ENCODE measurements at places on chromosomes 7 and 10.

DNA sequence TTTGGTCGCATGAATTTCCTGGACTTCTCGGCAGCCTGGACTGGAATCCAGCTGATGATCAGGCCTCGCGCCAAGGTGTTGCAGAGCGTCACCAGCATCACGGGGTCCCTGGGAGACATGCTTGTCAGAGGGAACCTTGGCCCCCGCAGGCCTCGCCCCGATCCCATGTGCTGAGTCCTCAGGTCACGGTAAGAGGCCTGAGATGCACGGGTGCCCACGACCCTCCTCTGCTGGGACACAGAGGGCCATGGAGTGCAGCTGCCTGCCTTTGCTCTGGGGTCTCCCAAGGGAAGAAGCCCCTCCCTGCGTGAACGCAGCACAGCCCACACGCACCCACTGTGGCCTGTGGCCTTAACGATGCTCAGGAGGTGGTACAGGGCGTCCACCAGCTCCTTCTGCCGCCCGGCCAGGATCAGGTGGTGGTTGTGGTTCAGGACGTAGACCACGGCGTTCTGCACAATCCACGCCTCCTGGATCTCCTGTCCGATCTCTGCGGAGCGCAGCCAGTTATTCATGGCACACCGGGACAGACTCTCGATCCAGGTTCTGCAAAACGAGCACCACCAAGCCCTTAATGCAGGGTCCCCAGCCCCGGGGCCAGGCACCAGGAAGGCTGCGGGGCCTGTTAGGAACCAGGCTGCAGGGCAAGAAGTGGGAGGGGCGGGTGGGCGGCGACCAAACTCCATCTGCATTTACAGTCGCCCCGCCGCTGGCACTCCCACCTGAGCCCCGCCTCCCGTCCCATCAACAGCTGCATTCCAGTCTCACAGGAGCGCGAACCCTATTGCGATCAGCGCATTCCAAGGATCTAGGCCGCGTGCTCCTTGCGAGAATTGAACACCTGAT lies 29.4 kb downstream of the CFAP46 start:
- no peak overlapping the region for H3K4me3 ChIP-seq
- H3K4me1 ChIP-seq, result no peaks in the 10 kb centered on the region
- H3K27me3 ChIP-seq, result peaks cover 53% of the 10 kb centered on the region
- DNase-seq, result peak; percentile 34
- no peaks in the 10 kb centered on the region for H3K36me3 ChIP-seq

- H3K4me1 ChIP-seq, result peaks cover 78% of the 10 kb centered on the region
- no peak for DNase-seq
- no peaks in the 10 kb centered on the region for H3K27me3 ChIP-seq
- peak overlapping the region; percentile 42 for H3K27ac ChIP-seq
- H3K36me3 ChIP-seq, result no peaks in the 10 kb centered on the region
These were observed 6.2 kb downstream of the CCDC6 start for GRCh38 chr10:59900048-59900727.

- H3K27ac ChIP-seq, result no peak overlapping the region
- no peaks in the 10 kb centered on the region for H3K4me1 ChIP-seq
- no peaks in the 10 kb centered on the region for H3K27me3 ChIP-seq
- no peak for DNase-seq
These were observed 50.2 kb downstream of the CXCL12 start for GRCh38 chr10:44334621-44335184.

DNA sequence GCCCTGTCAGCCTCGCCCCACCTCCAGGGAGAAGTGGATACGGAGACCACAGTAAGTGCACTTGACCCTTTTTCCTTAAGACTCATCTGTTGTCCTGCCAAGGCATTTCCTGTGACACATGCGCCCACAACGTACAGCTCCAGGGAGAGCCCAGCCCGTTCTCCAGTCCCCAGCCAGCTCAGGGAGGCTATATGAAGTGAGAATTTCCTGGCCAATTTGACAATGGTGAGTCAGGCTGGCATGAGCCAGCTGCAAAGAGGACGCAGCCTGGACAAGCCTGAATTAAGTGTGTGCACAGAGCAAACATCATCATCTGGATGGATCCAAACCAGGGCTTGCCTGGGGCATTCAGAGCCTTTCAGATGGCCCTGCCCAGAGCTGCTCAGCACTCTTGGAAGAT lies 244.8 kb downstream of the KCNMA1 start:
- H3K4me3 ChIP-seq, result no peak overlapping the region
- H3K36me3 ChIP-seq, result no peaks in the 10 kb centered on the region
- peak; percentile 81 for DNase-seq
- peak overlapping the region; percentile 82 for H3K27ac ChIP-seq

- no peaks in the 10 kb centered on the region for H3K36me3 ChIP-seq
- H3K4me1 ChIP-seq, result no peaks in the 10 kb centered on the region
- H3K27me3 ChIP-seq, result no peaks in the 10 kb centered on the region
- peak overlapping the region; percentile 3 for H3K4me3 ChIP-seq
These were observed 240.9 kb upstream of the KAT6B start for GRCh38 chr10:74585231-74586087.

DNA sequence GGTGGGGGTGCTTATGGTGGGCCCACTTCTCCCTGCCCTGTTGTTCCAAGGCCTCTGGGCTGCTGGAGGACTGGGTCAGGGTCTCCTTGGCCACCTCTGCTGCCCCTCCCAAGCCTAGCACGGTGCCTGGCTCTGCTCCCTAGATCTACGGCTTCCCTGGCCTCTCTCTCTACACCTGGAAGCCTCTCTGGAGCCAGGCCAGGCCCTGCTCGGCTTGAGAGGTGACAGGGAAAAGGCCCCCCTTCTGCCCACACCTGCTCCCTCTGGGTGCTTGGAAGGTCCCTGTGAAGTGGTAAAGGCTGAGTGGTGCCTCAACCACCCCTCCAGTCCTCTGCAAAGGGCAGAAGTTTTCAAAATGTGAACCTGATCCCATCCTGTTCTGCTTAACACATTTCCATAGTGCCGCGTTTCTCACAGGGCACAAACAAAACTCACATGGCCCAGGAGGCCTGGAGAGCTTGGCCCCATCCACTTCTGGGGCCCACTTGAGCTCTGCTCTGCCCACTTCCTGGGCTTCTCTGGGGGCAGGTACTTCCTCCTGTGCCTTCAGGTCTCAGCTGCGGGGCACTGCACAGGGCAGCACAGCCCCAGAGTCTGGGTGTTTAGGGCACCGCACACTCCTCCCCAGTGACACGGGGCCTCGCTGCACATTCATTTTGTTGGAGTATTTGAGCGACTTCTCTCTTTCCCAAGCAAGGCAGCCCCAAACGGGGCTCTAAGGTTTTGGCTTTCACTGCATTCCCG lies 169.9 kb downstream of the PIP4K2A start:
- no peak overlapping the region for H3K27ac ChIP-seq
- H3K4me3 ChIP-seq, result no peak overlapping the region
- H3K27me3 ChIP-seq, result no peaks in the 10 kb centered on the region
- no peaks in the 10 kb centered on the region for H3K4me1 ChIP-seq
- peaks cover 64% of the 10 kb centered on the region for H3K36me3 ChIP-seq

- DNase-seq, result no peak
- H3K4me1 ChIP-seq, result no peaks in the 10 kb centered on the region
- no peak overlapping the region for H3K27ac ChIP-seq
- no peaks in the 10 kb centered on the region for H3K27me3 ChIP-seq
These were observed 137.5 kb upstream of the LAMB4 start for GRCh38 chr7:108267615-108268014.

DNA sequence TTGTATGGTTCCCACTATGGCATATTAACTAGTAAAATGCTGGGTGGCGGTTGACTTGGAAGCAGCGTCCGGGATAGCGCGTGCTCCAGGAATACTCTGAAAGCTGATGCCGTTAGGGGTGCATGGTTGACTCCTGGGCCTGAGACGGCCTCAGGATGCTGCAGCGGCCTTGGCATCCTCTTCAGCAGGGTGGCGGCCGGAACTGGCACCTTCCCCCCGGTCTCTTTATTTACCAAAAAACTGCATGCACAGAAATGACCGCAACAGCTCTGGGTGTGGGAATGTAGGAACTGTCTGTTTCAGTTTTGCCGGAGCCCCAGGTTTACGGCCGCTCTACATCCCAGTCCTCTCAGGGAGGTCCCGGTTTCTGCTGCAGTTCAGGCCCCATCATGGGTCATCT lies 28.8 kb downstream of the PFKP start:
- peak; percentile 68 for DNase-seq
- H3K27ac ChIP-seq, result peak overlapping the region; percentile 81
- H3K4me1 ChIP-seq, result peaks cover 26% of the 10 kb centered on the region
- H3K4me3 ChIP-seq, result peak overlapping the region; percentile 29
- H3K36me3 ChIP-seq, result peaks cover 10% of the 10 kb centered on the region
- no peaks in the 10 kb centered on the region for H3K27me3 ChIP-seq

GRCh38 chr7:2128601-2129322 lies 104.0 kb downstream of the MAD1L1 start:
- H3K36me3 ChIP-seq, result peaks cover 6% of the 10 kb centered on the region
- H3K27me3 ChIP-seq, result no peaks in the 10 kb centered on the region
- H3K4me3 ChIP-seq, result no peak overlapping the region
- no peak for DNase-seq

DNA sequence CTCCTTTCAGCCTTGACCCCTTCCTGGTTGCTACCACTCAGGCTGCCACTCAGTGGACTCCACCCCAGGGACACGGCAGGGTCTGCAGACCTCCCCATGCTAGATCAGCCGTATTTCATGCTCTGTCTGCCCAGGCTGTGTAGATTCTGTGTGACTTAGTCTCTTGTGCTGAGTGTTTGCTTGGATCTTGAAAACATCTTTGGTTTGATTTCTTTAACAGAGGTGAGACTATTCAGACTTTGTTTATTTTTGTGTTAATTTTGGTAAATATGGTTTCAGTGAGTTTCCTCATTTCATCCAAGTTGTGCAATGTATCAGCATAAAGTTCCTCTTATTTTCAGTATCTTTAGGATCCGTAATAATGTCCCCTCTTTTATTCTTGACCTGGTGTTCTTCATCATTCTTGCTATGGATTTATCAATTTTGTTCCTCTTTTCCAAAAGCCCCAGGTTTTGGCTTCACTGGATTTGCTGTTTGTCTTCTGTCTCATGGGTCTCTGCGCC lies 21.2 kb upstream of the PWWP2B start:
- DNase-seq, result no peak
- H3K27ac ChIP-seq, result no peak overlapping the region
- peaks cover 5% of the 10 kb centered on the region for H3K36me3 ChIP-seq
- H3K4me3 ChIP-seq, result no peak overlapping the region
- no peaks in the 10 kb centered on the region for H3K27me3 ChIP-seq

All from tibial artery (tissue), 4 donors.